ENCODE measurements at places on chromosomes 12 and 14.

DNA sequence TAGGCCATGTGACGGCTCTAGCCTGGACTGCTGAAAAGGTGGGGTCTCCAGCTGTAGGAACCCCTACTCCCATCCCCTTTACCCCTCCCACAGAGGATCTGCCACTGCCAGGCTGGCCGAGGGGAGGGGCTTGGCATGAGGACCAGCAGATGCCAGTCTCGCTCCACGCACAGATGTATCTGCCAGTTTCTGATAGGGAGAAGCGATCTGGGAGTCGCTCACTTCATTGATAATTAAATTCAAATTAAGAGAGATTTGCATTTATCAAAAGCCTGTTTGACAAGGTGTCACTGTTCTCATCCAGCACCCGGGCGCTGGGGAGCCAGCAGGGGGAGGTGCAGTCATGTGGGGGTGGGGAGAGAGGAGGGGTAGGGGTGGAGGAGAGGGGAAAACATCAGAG, 217.6 kb upstream of the MYL2 start:
- no peak for DNase-seq

- no peak for DNase-seq
Observed at GRCh38 chr12:51896236-51896635, 8.3 kb downstream of the ANKRD33 start.

- DNase-seq = no peak
Observed at GRCh38 chr14:54881761-54882401, 20.7 kb downstream of the GCH1 start.

GRCh38 chr14:55381561-55381960, 30.1 kb downstream of the ATG14 start:
- DNase-seq = no peak

- no peak for DNase-seq
Observed at GRCh38 chr14:95707327-95707726, 6.6 kb downstream of the TCL1A start.

GRCh38 chr12:5220835-5221234, 177.2 kb downstream of the KCNA5 start:
- peak; percentile 7 for DNase-seq

DNA sequence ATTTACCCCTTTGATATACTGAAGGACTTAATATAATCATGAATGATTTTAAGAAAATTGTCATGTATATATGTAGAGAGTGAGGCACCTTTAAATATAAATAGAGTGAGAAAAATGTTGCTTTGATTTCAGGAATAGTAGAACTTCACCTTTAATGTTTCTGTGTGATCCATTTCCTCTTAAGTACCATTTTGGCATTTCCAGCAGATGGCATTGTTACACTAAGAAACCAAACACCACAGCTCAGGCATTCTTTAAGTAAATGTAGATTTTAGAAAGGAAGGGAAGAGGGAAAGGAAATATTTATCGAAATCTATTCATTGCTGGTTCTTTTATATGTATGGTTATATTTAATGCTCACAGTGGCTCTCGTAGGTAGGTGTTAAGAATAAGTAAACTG, 556.7 kb upstream of the FBXO33 start:
- DNase-seq = no peak

DNA sequence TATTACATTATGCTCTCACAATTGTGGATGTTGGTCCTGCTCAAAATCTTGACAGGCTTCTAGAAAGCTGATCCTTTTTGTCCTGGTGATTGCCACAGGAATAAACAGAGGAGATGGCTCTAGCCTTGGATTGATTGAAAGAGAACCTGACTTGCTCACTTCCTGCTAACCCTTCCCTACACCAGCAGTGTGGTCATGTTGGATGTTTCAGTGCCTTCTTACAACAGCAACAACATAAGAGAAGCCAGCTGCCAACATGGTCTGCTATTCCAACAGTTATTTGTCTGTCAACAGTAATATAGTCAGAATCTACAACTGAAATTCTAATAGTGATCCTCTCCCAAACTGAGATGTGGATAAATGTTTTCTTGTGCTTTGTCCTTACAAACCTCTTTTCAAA, 311.6 kb upstream of the DIO2 start:
- DNase-seq = no peak

GRCh38 chr12:13583630-13584029, 387.1 kb downstream of the EMP1 start:
- no peak for DNase-seq

- no peak for DNase-seq
Observed at GRCh38 chr14:64612971-64613666, 63.4 kb downstream of the PPP1R36 start.

- DNase-seq = no peak
Observed at GRCh38 chr12:45407981-45408728, 192.3 kb downstream of the ANO6 start.

DNA sequence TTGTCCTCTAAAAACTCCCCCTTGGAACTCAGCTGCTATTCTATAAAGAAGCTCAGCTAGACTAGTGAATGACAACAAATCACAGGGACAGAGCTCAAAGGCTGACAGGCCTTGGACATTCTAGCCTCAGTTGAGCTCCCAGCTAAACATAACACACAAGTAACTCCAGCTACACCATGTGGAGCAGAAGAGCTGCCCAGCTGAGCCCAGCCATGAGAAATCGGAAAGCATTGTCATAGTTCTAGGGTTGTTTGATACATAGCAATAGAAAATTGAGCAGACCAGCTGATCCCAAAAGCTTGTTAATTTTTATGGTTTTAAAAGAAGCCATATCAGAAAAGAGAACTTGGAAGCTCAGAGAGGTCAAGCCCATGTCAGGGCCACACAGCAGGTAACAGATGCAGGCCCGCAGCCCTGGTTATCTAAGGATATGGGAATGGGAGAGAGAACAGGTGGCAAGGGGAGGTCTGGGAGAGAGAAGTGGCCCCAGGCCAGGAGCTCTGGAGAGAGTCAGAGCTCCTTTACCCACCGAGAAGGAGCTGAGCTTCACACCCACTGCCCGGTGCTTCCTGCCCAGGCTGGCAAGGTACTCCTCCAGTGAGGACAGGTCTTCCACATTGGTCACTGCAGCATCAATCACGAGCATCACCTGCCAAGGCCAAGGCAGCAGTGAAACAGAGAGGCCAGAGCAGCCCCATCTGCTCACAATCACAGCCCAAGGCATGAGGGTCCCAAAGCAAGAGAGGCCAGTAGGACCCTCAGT, 2.9 kb downstream of the NGB start:
- DNase-seq = no peak

GRCh38 chr12:113088971-113089756, 32.6 kb downstream of the DTX1 start:
- peak; percentile 66 for DNase-seq

DNA sequence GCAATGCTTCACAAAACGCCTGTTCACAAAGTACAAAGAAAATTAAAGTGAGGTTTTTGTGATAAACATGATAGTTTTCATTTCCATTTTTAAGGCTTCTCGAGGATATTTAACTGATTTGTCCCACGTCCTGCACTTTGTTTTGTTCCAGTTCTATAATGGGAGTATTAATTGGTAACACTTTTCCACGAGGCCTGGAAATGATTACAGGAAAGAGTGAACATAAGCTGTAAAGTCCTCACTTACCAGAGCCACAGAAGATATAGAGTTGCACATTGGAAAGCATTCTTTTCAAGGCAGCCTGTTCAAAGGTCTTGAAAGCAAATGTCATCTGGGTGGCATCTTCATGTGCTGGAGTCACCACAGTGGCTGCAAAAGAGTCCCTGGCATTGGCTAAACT, 1236.6 kb downstream of the BCL11B start:
- no peak for DNase-seq

DNA sequence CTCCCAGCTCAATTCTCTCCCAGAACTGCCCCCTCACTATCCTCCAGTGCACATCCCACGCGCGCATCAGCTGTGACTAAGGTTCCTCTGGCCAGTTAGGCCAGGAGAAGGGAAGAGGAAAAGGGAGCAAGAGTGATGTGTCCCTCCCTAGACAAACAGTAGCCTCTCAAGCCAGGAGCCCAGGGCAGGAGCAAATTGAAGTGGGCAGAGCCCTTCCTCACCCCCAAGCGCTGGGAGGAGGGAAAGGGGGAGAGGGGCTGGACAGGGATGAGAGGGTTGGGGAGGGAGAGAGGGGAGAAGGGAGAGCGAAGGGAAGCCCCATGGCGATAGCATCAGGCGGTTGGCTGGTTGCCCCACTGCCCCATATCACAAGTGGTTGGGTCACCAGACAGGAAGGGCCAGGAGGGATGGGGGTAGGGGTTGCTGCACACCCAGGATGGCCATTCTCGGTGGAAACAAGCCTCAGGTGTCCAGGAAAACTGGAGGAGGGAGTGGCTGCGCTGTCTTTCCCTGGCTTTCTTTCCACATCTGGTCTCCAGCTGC, 1.1 kb downstream of the CD63 start:
- DNase-seq = no peak

GRCh38 chr14:73623504-73624054, 11.3 kb downstream of the ACOT6 start:
- no peak for DNase-seq

DNA sequence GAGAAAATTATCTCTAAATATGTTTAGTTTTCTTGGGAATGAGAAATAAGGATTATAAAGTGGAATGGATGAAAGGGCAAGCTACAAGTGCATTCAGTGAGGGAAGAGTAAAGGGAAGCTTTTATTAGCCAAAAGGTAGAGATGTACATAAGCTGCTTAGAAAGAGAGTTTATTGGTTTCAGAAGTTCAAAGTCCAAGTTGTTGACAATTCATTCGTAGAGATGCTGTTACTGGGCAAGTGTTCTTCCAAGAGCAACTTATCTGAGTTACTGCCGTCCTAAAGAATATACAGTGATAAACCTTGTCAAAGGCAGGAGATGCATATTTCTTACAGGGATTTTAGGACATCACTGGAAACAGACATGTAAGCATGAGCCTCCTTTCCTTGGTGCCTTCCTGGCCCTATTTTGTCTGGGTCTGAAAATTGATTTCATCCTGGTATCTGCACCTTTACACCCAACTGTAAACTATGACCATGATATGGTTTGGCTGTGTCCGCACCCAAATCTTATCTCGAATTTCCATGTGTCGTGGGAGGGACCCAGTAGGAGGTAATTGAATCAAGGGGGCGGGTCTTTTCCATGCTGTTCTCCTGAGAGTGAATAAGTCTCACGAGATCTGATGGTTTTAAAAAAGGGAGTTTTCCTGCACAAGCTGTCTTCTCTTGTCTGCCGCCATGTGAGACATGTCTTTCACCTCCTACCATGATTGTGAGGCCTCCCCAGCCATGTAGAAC, 46.8 kb downstream of the TRMT5 start:
- DNase-seq = no peak

DNA sequence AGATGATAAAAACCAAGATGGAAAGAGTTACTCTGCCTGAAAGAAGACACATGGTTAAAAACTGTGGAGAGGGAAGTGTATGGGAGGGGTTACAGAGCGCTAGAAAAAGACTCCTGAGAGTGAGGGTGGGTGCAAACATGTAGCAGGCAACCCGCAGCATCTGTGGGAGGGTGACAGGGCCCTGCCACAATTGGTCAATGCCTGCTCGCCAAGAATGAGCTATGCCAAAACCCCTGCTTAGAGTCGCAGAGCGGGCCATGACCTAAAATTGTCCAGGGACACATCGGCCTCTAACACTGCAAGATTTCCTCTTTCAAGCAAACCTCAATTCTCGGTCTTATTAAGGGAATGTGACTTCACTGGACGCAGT, 700 bp downstream of the PRKAG1 start:
- DNase-seq = peak; percentile 60

DNA sequence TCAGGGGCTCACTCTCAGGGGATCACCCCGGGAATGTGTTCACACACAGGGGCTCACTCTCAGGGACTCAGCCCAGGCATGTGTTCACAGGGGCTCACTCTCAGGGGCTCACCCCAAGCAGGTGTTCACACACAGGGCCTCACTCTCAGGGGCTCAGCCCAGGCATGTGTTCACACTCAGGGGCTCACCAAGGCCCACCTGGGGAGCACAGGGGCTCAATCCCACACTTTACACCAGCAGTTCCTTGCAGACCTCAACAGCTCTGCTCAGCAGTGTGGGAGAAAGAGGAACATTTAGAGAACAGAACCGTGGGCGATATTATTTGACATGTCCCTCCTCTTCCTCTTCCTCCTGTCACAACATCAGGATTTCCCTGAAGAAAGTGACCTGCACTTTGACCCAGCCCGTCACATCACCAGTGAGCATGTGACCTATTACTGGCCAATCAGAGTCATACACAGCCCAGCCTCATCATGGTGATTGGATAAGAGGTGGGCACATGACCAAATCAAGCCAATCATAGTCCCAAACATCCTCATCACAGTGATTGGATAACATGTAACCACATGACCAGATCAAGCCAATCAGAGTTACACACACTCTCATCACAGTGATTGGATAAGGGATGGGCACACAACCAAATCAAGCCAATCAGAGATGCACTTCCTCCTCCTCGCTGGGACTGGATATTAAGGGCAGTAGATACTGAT, 359.4 kb upstream of the SFSWAP start:
- DNase-seq = no peak

DNA sequence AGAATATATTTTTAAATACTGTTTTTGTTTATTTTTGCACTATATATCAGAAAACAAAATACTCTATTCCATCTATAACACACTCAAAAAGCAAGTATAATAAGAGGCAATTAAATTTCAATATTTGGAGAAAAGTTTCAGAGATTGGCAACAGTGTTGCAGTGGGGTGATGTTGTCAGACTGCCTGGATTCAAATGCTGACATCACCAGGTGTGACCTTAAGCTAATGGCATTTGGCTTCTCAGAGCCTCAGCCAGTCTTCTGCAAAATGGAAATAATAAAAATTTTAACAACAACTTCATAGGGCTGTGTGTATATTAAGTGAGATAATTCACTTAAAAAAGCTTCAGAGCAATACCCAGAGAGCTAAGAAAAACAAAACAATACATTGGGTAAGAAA, 74.7 kb downstream of the TMTC1 start:
- no peak for DNase-seq

- DNase-seq = peak; percentile 72
Observed at GRCh38 chr12:121668750-121669520, 519 bp downstream of the MORN3 start.

DNA sequence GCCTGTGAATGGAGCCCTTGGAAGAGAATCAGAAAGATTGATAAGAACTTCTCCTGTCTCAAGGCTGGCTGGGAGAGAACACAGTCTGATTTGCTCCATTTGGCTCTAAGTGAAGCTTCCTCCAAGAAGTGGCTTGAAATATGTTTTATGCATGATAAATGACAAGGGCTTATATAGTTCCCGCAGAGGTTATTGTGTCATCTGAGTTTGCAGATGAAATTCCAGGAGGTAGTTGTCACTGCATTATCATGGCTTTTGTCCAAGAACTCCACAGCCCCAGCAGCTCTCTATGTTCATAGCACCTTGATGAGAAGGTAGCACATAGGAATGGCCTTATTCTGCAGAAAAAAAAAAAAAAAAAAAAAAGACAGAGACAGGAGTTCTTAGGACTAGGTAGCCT, 108.5 kb downstream of the DACT1 start:
- DNase-seq = no peak

GRCh38 chr14:75523771-75524171, 1.5 kb downstream of the BATF start:
- DNase-seq = no peak

DNA sequence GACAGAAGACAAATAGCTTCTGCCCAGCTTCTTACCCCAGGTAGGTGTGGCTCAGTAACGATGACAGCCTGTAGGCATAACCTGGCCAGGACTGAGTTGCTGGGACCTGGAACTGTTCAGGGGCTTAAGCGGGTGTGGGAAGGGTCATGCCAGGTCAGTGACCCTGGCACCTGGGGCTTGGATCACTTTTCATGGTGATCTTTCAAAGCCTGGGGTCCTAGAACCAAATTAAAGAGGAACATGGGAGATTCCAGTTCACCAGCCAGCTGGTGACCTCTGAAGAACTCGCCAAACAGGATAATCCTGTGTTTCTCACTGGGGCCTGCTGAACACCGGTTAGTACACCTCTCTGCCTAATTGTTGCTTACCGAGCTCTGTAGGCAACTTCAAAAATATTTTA, 102.6 kb upstream of the LMNTD1 start:
- DNase-seq = no peak

GRCh38 chr12:13178568-13179210, 17.8 kb upstream of the EMP1 start:
- no peak for DNase-seq
